ENCODE measurements at places on chromosomes 12 and 14.

GRCh38 chr12:42162193-42162592 is 17.5 kb upstream of the GXYLT1 start:
- no peak for DNase-seq

- DNase-seq: no peak
Measured at GRCh38 chr12:117356048-117356447, 5.4 kb downstream of the NOS1 start.

DNA sequence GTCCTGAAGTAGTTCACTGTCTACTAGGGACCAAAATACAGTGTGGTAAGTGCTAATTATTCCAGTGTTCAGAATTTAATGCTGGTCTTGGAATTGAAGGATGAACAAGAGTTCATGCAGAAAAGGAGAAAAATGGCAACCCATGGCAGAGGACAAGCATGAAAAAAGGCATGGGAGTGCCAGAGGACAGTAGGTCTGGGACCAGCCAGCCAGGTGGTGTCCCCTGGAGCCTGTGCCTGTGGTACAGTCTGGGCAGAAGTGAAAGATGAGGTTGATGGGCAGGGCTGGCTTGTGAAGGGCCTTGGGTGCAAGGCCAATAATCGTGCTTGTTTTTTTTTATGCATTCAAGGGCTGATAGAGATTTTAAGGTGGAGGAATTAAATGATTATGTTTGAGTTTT is 21.0 kb downstream of the C12orf75 start:
- DNase-seq: no peak

- DNase-seq: no peak
Measured at GRCh38 chr12:5497329-5498053, 65.6 kb downstream of the NTF3 start.

GRCh38 chr12:96424601-96425000 is 24.4 kb upstream of the CDK17 start:
- DNase-seq: no peak

- DNase-seq: no peak
Measured at GRCh38 chr12:92290350-92290695, 144.7 kb upstream of the BTG1 start.

- no peak for DNase-seq
Measured at GRCh38 chr14:65548878-65549277, 136.3 kb downstream of the FUT8 start.

DNA sequence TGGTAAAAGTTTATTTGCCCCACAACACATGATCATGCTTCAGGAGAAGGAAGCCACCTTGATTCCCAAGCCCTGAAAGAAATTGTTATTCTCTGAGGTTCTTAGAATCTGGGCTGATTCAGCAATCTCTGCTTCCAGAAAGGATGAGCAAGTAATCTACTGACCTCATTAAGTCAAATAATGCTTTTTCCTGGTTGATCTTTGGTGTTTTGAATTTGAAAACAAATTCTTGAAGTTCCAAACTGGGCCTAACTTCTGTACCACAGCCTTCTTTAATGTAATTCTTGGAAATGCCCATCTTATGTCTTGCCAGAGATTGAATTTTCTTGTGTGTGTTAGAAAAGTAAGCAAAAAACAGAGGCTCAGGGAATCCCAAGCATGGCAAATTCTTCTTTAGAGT is 319.2 kb upstream of the DDHD1 start:
- no peak for DNase-seq

DNA sequence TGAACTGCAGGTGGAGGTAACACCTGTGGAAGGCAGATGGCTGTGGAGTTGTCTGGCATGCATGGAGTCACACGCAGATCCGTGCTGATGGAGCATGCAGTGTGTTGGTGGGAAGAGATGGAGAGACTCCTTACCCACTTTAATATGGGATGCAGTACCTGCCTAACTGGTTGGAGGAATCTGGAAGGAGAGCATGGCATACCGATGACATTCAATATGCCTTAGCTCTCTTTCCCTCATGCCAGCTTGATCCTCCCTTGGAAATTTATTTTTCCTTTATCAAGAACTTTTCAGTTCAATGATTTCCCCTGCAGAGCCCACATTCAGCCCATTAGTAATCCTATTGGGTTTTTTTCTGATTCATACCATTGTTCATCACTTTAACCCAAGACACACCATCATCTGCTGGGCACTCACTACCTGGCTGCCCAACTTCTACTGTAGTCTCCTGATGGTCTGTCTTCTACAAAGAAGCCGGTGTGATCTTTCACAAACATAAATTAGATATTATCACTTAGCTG is 25.9 kb upstream of the NR2C1 start:
- no peak for DNase-seq

GRCh38 chr12:14191612-14192011 is 173.9 kb upstream of the ATF7IP start:
- no peak for DNase-seq

GRCh38 chr12:99618657-99619056 is 28.9 kb upstream of the GARIN6 start:
- DNase-seq: no peak

- DNase-seq: no peak
Measured at GRCh38 chr14:70585231-70585630, 15.2 kb downstream of the MED6 start.

GRCh38 chr14:71473843-71474242 is 458.4 kb upstream of the RGS6 start:
- no peak for DNase-seq

- no peak for DNase-seq
Measured at GRCh38 chr14:25350802-25351201, 300.9 kb upstream of the STXBP6 start.

GRCh38 chr12:98691351-98691750 is 46.3 kb downstream of the APAF1 start:
- DNase-seq: no peak

- DNase-seq: peak; percentile 50
Measured at GRCh38 chr12:52278575-52279421, 4.4 kb downstream of the KRT86 start.

GRCh38 chr12:7099290-7099996 is 7.2 kb upstream of the C1R start:
- no peak for DNase-seq

DNA sequence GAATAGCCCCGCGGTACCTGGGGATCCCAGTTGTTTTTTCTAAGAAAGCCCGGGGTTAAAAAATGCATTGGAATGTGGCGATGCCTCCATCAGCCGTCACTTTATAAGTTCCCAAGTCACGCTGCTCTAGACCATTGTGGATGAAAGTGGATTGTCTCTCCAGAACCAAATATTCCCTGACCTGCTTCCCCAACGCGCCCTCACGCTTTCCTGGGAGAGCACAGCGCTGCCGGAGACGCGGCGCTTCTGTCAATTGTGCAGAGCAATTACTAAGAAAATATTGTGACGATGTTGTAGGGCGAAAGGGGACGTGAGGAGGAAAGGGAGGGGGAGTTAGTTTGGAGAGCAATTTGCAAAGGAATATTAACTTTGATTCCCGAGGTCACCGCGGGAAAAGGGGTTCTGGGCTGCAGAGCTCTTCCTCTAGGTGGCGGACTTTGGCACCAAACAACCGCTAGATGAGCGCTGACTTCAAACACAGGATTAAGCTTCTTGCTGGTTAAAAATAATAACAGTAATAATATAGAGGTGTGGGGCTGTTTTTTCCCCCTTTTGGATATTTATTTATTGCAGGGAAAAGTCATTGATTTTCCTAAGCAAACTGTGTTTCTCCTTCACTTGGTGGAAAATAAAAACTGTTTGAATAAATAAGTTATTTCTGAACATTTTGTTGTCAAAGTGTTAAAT is 9.6 kb upstream of the FOXG1 start:
- no peak for DNase-seq

DNA sequence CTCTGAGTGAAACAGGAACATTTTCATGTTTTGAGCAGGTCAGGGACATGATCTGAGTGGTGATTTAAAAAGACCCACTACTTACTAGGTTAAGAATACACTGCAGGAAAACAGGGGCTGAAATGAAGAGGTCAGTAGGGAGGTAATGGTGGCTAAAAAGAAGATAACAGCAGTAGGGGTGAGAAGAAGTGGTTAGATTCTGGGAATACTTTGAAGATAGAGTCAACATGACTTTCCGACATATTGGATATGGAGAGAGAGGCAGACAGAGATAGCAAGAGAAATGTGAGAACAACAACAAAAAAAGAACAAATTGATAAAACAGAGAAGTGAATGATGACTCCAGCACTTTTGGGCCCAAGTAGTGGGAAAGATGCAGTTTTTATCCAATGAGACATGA is 168.0 kb downstream of the ALX1 start:
- no peak for DNase-seq

DNA sequence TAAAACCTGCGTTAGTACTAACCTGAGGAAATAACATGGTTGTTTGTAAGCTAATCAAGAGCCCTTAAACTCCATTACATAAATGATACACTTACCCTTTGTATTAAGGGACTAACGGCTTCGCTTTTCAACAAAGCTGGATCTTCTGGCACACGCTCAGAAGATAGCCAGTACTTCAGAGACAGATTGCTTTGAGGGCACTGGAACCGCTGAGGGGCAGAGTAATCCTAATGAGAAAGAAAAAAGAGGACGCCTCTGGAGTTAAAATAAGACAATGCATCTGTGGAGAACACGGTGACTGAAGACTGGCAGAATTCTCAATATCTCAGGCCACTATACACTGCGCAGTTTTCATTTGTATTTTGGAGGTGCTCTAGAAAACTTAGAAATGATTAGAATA is 1.5 kb upstream of the KTN1 start:
- no peak for DNase-seq

DNA sequence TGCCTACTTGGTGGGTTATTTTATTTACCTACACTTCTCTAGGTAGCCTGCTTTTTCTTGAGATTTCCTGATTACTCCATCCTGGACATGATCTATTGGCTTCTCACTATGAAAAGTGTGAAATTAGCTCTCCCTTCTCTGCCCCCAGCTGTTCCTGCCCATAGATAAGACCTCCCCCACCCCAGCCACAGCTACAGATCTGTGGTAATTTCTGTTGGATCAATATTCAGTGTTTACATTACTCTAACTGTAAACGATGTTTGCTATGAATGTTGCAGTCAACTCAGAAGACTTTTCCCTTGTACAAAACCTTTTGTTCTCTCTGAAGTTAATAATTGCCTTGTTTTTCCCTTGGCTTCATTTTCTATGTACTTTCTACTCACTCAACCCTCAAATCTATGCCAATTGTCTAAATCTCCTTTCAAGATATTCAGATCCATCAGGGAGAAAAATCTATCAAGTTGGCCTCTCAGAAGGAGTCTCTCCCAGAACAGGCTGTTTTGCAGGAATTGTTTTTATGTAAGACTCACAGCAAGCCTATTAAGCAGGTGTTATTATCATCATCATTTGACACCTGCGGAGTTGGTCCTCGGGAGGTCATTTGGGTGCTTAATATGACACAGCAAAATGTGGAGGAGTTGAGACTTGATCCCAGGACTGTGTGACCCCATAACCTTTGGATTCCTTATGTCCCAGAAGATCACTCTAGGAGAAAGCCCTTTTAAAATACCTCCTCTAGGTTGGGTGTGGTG is 227.4 kb downstream of the SUDS3 start:
- no peak for DNase-seq

- DNase-seq: no peak
Measured at GRCh38 chr12:108575199-108575912, 13.0 kb downstream of the ISCU start.

DNA sequence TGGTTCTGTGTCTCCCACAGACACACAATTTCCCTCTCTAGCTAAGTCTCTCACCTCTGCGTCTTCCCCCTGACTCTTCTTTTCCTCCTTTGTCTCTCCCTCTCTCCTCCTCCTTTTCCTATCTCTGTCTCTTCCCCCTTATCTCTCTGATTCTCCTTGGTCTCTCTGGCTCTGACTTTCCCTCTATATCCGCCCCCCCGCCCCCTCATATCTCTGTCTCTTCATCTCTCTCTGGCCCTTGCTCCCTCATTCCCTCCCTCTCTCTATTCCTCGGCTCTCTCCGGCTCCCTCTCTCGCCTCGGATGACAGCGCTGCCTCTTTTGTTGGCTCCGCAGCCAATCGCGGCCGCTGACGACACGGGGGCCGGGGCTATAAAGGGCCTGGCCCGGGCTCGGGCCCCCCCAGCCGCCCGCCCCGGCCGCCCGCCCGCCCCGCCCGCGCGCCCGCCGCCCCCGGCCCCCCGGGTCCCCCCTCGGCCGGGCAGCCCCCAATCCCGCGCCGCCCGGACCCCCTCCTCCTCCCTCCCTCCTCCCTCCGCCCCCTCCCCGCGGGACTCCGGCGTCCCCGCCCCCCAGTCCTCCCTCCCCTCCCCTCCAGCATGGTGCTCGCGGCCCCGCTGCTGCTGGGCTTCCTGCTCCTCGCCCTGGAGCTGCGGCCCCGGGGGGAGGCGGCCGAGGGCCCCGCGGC is at the start of gene GDF11:
TSS of gene GDF11 (plus strand) at position 404 of the 687 bp plus-strand sequence. CDS start at position 599, 195 bp downstream.
- peak; percentile 60 for DNase-seq

DNA sequence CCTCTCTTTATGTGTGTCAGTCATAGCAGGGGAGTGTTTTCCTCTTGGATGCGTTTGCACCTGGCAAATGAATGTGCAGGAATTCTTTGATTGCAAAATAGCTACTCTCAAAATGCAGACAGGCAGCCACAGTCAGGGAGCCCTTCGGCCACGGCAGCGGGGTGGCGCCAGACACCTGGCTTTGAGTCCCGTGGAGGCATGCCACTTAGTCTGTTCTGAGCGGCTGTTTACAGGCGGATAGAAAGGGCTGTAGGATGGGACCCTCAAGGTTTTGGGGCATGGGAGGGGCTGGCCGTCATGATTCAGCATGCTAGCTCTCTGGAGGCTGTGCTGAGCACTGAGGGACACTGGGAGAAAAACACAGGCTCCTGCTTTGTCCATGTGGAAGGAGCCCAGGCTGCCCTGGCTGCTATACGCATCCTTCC is 117.1 kb downstream of the SLC25A47 start:
- DNase-seq: no peak

GRCh38 chr14:24665440-24665991 is 31.5 kb upstream of the GZMB start:
- no peak for DNase-seq

GRCh38 chr12:75792687-75793086 is 238.9 kb downstream of the PHLDA1 start:
- no peak for DNase-seq

DNA sequence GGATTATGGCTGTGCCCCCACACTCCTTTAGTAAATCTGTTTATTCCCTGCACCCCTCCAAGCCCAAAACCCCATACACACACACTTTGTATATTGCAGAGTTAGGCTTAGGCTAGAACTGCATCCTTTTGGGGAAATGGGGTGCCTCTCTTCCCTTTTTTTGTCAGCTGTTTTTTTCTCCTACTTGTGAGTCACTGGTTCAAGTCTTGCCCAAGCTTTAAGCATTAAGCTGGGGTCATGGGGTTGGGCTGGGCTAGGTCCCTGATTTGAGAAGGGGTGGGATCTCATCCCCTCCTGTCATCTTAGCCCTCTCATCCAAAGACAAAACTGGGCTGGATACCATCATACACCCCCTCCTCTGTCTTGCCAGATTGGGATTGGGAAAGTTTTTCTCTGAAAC is 1.6 kb downstream of the LRP1 start:
- DNase-seq: no peak
